ENCODE measurements at places on chromosomes 2 and 18. TPM values are rescaled to one million over a fixed set of nuclear protein-coding genes. Genes with fewer than 3 reads are reported as not detected.

DNA sequence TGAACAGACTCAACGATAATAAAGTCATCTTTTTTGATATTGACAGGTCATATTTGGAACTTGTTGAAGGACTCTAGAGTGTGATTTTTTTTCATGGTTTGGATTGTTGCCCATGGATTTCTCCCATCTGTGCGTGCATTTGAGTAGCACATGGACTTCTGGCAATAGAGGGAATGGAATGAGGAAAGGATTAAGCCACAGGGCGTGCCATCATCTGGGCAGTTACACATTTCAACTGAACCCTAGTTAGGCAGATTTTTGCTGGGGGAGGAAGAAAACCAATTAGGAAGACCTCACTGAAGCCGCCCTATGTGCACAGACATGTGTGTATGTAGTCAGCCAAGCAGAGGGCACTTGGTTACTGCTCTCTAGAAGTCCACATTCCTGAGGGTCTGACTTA is 72.6 kb downstream of the TPGS2 start:
- H3K4me1 ChIP-seq: no peaks in the 10 kb centered on the region
- H3K4me3 ChIP-seq: no peak overlapping the region

GRCh38 chr18:12946549-12947284 is 1.1 kb upstream of the SEH1L start:
- peaks cover 14% of the 10 kb centered on the region for H3K36me3 ChIP-seq
- DNase-seq: peak; percentile 62
- no peaks in the 10 kb centered on the region for H3K27me3 ChIP-seq
- H3K4me1 ChIP-seq: no peaks in the 10 kb centered on the region

DNA sequence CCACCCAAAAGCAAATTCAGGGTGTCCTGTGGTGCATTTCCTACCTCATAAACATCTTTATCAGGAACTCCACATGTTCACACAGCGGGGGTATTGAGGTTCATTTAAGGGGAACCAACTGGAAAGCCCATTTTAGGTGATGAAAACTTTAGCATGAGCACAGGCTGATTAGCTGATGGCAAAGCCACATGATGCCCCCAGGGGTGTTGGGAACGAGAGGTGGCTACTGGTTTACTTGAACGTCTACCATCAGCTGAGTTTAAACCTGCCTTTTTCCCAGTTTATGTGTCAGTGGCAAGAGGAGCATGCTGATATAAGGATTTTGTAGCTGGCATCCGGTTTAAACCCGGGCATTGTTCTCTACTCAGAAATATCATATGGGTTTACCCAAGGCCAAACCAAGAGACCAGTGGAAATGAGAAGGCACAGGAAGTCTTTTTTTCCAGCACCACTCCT is 54.5 kb upstream of the UPP2 start:
- H3K27me3 ChIP-seq: no peaks in the 10 kb centered on the region
- H3K4me3 ChIP-seq: no peak overlapping the region
- no peak overlapping the region for H3K27ac ChIP-seq
- no peaks in the 10 kb centered on the region for H3K4me1 ChIP-seq
- no peaks in the 10 kb centered on the region for H3K36me3 ChIP-seq

DNA sequence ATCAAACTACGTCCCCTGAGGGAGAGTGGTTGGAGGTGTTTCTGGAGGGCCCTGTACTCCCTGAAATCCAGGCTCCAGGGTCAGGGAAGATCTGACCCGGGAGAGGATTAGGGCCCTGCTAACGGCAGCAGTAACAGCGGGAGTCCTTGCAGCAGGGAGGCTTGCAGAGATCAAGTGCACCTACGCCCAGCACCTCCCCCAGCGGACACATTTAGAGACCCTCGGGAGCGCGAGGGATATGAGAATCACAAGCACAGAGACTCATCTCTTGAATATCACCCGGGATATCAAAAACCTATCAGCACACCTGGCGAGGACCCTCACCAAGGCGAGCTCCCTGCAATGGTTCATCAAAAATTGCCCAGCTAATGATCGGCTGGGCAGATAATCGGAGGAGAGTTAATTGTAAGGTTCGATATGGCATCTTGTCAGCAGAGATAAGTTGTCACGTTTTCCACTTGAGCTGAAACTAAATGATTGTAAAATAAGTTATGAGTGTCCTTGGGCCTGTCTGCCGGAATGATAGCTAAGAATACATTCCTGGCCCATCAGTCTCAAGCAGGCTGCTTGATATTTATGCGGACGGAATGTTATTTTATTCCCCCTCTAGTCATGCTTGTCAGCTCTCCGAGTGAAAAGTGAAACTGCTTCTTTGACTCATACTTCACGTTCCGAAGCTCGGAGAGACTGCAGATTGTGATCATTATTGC is 209.8 kb downstream of the GBX2 start:
- no peaks in the 10 kb centered on the region for H3K4me1 ChIP-seq
- H3K27me3 ChIP-seq: no peaks in the 10 kb centered on the region
- H3K4me3 ChIP-seq: no peak overlapping the region
- no peak overlapping the region for H3K27ac ChIP-seq
- no peak for DNase-seq

DNA sequence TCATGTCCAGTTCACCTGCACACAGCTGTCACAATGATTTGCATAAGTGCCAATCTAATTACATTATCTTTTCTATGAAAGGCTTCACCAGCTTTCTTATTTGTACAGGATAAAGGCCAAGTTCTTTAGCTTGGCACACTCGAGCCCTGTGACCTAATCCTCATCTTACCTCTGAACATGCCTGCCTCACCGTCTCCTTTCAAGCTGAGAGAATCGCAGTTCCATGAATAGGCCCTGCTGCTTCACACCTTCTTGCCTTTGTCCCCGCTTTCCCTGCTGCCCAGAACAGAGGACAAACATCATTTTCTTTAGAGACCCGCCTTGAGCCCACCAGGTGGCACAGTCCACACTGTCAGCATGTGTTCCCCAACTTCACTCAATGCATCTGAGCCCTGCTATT is 1094.7 kb downstream of the BCL11A start:
- H3K27me3 ChIP-seq: no peaks in the 10 kb centered on the region
- no peak overlapping the region for H3K27ac ChIP-seq
- H3K4me3 ChIP-seq: no peak overlapping the region

The FIGN gene
- 12.9 TPM for total RNA-seq

GRCh38 chr2:138447889-138448570 is 53.5 kb upstream of the SPOPL start:
- H3K36me3 ChIP-seq: no peaks in the 10 kb centered on the region
- no peak overlapping the region for H3K4me3 ChIP-seq
- no peaks in the 10 kb centered on the region for H3K4me1 ChIP-seq
- DNase-seq: no peak
- H3K27ac ChIP-seq: no peak overlapping the region
- H3K27me3 ChIP-seq: no peaks in the 10 kb centered on the region

The CNDP1 gene
- total RNA-seq: 0.29 TPM

DNA sequence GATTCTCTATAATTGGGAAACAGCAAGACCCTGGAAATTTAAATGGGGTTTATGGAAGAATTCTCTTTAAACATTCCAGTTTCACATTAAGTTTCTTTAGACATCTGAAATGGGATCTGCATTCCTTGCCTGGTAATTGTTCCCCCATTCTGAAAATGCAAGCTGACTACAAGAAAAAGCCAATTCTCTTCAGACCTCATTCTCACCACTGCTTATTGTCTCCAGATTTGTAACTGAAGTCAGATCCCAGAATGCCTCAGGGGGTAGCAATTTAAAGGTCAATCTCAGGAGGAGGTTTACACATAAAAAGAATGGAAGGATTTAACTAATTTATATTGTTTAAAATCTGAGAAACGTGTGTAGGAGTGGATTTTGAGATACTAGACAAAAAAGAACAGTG is 41.2 kb downstream of the COL3A1 start:
- H3K4me1 ChIP-seq: no peaks in the 10 kb centered on the region
- no peak for DNase-seq
- no peaks in the 10 kb centered on the region for H3K36me3 ChIP-seq

DNA sequence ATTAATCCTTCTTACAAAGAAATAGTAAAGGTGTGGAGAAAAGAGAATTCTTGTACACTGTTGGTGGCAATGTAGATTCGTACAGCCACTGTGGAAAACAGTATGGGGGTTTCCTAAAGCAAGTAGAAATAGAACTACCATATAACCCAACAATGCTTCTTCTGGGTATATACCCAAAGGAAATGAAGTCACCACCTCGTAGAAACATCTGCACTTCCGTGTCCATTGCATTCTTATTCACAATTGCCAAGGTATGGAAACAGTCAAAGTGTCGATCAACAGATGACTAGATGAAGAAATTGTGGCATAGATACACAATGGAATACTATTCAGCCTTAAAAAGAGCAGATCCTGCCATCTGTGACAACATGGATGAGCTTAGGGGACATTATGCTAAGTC is 93.4 kb upstream of the TGIF1 start:
- H3K36me3 ChIP-seq: no peaks in the 10 kb centered on the region
- H3K4me1 ChIP-seq: no peaks in the 10 kb centered on the region
- no peak for DNase-seq
- H3K27ac ChIP-seq: no peak overlapping the region
- H3K4me3 ChIP-seq: no peak overlapping the region

DNA sequence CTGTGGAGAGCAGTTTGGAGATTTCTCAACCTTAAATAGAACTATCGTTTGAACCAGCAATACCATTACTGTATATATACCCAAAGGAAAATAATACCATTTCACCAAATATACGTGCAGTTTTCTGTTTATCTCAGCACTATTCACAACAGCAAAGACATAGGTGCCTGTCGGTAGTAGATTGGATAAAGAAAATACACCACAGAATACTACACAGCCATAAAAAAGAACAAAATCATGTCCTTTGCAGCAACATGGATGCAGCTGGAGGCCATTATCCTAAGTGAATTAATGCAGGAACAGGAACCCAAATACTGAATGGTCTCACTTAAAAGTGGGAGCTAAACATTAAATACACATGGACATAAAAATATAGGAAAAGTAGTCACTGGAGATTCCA is 81.3 kb downstream of the SMCHD1 start:
- no peak for DNase-seq
- H3K4me3 ChIP-seq: no peak overlapping the region
- no peaks in the 10 kb centered on the region for H3K27me3 ChIP-seq
- H3K4me1 ChIP-seq: no peaks in the 10 kb centered on the region

The CRYGD gene
- not detected for total RNA-seq

- no peak for DNase-seq
- peaks cover 11% of the 10 kb centered on the region for H3K36me3 ChIP-seq
- no peaks in the 10 kb centered on the region for H3K4me1 ChIP-seq
- H3K27ac ChIP-seq: no peak overlapping the region
Measured at GRCh38 chr2:189799531-189799930, 15.3 kb downstream of the PMS1 start.

The DSC2 gene
- 24.9 TPM for total RNA-seq

The TRIM43 gene
- total RNA-seq: not detected

- no peak overlapping the region for H3K27ac ChIP-seq
- H3K36me3 ChIP-seq: no peaks in the 10 kb centered on the region
- H3K4me1 ChIP-seq: no peaks in the 10 kb centered on the region
- H3K4me3 ChIP-seq: no peak overlapping the region
Measured at GRCh38 chr2:102515851-102516250, 42.8 kb downstream of the SLC9A4 start.

- no peak for DNase-seq
- H3K27ac ChIP-seq: no peak overlapping the region
- no peak overlapping the region for H3K4me3 ChIP-seq
- H3K36me3 ChIP-seq: peaks cover 21% of the 10 kb centered on the region
- no peaks in the 10 kb centered on the region for H3K4me1 ChIP-seq
- H3K27me3 ChIP-seq: no peaks in the 10 kb centered on the region
Measured at GRCh38 chr18:77140030-77140429, 7.4 kb upstream of the MBP start.

The ACVR2A gene
- total RNA-seq: 14.5 TPM

DNA sequence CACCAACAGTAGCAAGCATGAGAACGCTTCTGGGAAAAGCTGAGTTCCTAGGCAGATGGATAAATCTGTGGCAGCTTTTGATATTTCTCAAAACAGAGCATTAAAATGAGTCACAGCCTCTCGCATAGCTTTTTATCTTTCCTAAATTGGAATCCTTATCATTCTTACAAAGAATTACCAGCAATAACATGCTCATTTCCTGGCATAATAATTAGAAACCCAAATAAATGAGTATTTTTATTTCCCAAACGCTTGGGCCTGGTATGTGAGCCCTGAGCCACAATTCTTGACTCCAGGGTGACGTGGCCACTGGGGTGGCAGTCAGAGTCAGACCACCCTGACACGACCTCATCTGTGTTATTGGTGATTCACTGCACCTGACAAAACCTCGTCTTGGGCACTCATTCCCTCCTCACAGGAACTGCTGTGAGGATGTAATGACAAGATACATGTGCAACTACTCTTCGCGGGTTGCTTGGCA is 210.7 kb downstream of the ARL4C start:
- no peak overlapping the region for H3K27ac ChIP-seq
- H3K27me3 ChIP-seq: no peaks in the 10 kb centered on the region
- no peaks in the 10 kb centered on the region for H3K36me3 ChIP-seq
- no peak for DNase-seq
- H3K4me1 ChIP-seq: no peaks in the 10 kb centered on the region

The DYSF gene
- 4.8 TPM for total RNA-seq

DNA sequence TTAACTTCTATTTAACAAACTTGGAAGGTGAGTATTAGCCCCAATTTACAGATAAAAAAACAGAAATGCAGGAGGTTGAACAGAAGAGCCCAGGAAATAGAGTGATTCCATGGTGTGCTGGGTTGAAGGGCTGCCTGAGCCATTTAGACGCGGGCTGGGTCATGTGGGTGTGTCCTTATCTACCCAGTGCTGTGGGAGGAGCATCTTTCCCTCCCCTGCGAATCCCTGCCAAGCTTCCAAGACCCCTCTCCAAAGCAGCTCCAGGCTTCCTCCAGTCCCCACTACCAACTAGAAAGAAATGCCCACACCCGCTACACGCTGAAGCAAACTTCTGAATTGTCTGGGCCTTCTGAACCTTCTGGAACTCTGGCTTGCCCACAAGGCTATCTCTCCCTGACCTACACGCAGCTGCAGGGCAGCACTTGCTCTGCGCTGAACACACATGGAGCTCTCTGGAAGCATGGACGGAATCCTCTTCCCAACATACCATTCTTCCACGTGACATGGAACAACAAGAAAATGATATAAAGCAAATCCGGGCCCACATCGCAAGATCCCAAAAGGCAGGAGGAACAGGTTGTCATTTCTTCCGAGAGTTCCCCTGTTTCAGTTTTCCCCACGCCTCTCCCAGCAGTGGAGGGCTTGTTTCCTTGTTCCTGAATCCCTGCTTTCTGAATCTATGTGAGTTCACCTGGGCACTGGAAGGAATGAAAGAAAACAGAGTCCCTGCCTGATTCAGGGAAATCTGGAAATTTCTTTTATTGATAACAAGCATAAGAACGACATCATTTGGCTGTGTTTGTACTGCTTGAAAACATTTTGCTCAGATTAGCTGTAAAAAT is 562.7 kb upstream of the ID2 start:
- no peak overlapping the region for H3K27ac ChIP-seq
- H3K4me3 ChIP-seq: no peak overlapping the region
- no peaks in the 10 kb centered on the region for H3K4me1 ChIP-seq
- no peaks in the 10 kb centered on the region for H3K27me3 ChIP-seq

All from H9 (cell line).